ENCODE measurements at places on chromosomes 7 and 10. TPM values are rescaled to one million over a fixed set of nuclear protein-coding genes. Genes with fewer than 3 reads are reported as not detected.

- DNase-seq: no peak
Measured at GRCh38 chr7:151727579-151728285, 149.2 kb downstream of the PRKAG2 start.

AGR2 gene
- polyA plus RNA-seq: 60.7 TPM

- no peak for DNase-seq
Measured at GRCh38 chr7:74453322-74454011, at the start of gene GTF2IRD1. GTF2IRD1 (plus strand) TSS chr7:74453906; CDS start chr7:74508081, 54,175 bp downstream.

DNA sequence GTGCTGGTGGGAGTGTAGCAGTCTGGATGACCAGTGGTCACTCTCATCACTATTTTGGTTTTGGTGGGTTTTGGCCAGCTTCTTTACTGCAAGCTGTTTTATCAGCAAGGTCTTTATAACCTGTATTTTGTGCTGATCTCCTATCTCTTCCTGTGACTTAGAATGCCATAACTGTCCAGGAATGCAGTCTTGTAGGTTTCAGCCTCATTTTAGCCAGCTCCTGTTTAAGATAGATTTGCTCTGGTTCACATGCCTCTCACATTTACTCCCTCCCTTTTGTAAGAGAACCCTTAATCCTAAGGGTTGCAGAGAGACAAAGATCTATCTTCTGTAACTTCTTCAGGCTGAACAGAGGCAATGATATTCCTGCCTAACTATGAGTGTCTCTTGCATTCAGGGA lies 51.2 kb upstream of the INHBA start:
- no peak for DNase-seq

GRCh38 chr10:97770255-97770654 lies 1.5 kb downstream of the SFRP5 start:
- DNase-seq: no peak

GRCh38 chr7:108311446-108312168 lies 144.6 kb downstream of the NRCAM start:
- no peak for DNase-seq

TBX20 gene
- not detected for polyA plus RNA-seq

DNA sequence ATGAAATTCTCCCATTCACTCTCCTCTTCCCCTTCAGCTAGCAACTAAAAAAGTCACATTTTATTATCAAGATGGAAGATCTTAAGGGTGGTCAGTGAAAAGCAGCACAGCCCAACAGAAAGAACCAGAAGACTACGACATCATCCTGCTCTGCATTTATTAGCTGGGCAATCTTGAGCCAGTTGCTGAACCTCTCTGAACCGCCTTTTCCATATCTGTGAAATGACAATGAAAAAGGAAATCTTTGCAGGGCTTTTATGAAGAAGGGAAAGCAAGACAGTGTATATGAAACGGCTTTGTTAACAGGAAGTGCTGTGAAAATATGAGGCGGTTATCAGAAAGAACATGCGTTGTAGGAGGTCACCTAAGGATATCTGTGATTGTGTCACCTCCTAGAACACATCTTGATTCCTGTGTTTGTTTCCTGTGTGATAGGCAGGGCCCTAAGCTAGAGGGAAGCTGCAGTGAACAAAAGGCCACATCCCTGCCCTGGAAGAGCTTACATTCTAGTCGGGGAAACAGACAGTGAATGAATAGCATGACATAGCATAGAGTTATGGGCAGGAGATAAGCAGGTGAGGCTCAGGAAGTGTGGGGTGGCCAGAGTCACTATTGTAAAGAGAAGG lies 36.0 kb upstream of the KCNMA1 start:
- no peak for DNase-seq

- DNase-seq: no peak
Measured at GRCh38 chr7:159112136-159113011, 32.3 kb downstream of the VIPR2 start.

GRCh38 chr10:91247360-91248111 lies 27.1 kb downstream of the PCGF5 start:
- DNase-seq: no peak

GRID2IP gene
- polyA plus RNA-seq: 1.1 TPM

ITPRID1 gene
- polyA plus RNA-seq: 0.06 TPM

TAS2R3 gene
- polyA plus RNA-seq: 0.37 TPM

GRCh38 chr7:5348134-5349004 lies 65.6 kb downstream of the SLC29A4 start:
- no peak for DNase-seq

DNA sequence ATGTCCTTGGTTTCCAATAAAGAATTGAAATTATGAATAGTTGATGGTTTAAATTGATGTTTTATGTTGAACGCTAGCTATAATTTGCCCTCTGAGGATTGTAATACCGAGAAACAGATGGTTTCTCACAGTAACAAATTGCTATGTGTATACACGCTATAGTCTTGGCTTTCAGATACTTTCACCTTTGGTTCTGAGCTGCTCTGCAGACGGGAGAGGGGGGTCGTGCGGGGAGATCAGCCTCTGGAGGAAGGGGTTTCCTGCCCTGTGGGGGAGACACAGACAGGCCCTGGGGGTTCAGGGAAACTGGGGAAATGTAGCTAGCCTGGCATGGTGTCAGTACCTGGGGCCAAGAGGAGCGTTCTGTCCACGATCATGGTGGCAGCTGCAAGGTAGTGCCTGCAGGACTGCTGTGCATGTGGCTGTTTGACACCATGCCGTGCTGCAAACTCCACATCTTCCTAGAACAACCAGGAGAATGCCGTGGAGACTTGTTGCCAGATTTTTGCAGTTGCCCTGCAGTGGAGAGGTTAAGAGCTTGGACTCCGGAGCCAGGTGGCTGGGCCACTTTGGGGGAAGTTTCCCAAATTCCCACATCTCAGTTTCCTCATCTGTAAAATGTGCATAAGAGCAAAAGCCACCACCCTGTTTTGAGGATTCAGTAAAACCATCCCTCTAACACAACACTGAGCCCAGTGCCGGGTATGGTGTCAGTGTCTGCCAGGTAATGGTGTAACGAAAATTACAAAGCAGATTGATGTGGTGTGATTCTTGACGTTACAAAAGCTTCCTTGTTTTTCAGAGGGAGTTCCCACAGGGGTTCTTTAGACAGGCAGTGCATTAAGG lies 167.9 kb downstream of the CUX1 start:
- DNase-seq: no peak

GRCh38 chr10:33638374-33638773 lies 303.9 kb upstream of the NRP1 start:
- no peak for DNase-seq

GRCh38 chr10:130387936-130388580 lies 251.9 kb downstream of the GLRX3 start:
- no peak for DNase-seq

DNA sequence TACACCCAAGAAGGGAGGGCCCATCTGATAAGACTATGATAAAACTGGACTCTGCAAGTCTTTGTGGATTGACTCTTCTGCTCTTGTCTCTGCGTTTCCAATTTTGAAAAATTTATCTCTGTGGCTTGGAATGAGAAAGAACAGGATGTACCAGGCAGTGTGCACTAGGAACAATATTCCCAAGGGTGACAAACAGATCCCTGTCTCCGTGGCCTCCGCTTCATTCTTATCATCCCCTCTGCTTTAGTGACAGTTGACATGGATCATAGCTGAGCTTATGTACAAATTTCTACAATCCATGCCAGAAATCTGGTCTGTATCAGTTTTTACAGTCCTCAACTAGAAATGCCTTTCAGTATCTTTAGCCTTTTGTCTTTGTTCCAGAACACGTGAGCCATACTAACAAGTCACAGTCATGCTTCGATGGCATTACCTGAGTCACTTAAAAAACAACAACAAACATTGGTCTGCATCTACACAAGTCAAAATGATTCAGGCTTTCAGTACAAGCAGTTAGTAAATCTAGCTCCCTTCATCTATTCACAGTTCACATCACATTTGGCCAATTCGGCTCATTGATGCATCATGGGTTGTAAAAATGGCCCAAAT lies 393.6 kb upstream of the CELF2 start:
- DNase-seq: no peak

- DNase-seq: no peak
Measured at GRCh38 chr7:101547022-101547915, 81.8 kb downstream of the MYL10 start.

DNA sequence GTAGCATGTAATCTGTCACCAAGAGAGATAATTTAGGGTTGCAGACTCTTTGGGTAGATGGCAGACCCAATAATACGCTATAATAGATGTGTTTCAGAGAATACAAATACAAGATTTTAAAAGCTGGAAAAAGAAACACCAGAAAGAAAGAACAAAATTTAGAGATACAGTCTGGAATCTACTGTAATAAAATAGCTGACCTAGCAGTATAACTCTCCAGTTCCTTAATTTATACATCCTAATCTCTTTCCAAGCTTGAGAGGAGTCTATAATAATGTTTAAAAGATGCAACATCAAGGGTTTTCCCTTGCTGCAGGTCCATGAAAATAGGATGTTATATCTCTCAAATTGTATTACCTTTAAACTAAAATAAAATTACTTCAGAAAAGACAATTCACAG lies 27.2 kb upstream of the GPR22 start:
- no peak for DNase-seq

CLEC5A gene
- 0.72 TPM for polyA plus RNA-seq

OR2A12 gene
- polyA plus RNA-seq: 0.03 TPM

DNA sequence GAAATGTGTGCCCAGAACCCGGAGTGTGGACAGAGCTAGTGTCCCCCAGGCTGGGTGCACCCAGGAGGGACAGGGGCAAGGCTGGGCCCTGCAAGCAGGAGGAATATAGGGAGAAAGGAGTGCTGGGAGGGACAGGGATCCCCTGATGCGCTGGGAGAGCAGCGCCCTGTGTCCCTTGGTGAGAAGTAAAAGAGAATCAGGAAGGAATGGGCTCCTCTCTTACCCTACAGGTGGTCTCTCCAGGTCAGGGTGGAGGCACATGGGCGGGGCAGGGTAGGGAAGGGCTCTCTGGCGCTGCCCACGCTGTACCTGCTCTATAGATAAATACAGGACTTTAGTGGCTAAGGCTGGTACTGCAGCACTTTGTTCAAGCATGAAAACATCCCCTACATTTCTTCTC lies 753.8 kb downstream of the GRID1 start:
- no peak for DNase-seq

- no peak for DNase-seq
Measured at GRCh38 chr10:65100146-65100545, 1578.9 kb downstream of the REEP3 start.

- DNase-seq: no peak
Measured at GRCh38 chr10:113754768-113755167, 3.3 kb downstream of the PLEKHS1 start.

DNA sequence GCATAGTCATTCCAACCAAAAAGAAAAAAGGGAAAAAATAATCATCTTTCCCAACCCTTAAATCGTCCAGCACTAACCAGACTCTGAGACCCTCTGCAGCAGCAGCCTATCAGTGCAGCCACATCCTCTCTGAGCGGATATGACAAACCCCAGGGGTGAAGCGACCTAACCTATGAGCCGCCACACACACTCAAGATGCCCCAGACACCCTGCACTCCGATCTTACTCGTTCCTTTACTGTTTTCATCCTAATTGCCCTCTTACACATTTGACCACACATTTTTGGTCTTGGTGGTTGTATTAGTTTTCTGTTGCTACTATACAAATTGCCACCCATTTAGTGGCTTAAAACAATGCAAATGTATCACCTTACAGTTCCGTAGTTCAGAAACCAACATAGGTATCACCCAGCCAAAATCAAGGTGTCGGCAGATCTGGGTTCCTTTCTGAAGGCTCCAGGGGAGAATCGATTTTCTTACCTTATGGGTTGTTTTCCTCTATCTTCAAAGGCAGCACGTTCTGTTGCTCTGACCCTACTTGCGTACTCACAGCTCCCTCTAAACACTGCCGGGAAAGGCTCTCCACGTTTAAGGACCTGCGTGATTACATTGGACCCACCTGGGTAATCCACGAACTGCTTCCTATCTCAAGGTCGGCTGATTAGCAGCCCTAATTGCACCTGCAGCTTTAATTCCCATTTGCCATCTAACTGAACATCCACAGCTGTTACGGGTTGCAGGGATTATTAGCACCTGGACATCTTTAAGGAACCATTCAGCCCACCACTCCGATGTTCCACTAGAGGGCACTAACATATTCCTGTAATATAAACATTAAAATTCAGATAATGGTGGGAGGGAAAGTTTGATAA lies 37.3 kb upstream of the PRSS1 start:
- DNase-seq: no peak

DNA sequence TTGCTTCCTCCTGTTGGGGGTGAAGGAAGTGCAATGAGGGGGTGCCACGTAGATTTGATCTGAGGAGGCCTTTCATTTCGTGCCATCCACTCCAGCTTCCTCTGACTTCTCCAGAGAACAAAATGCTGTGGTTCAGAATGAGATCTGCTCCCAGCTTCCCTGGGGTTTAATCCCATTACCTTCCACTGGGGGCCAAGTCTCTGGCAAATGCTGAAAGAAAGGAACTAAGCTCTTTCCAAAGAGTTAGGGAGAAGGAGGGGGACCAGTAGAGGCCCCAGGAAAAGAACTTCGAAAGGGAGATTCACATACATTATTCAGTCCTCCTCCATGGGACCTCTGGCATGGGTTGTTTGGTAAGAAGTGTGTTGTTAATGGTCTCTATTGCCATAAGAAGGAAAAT lies 727.0 kb downstream of the TYW1 start:
- DNase-seq: no peak

GFRA1 gene
- polyA plus RNA-seq: 28.3 TPM

CALD1 gene
- polyA plus RNA-seq: 273 TPM

HKDC1 gene
- 20.7 TPM for polyA plus RNA-seq

MSMB gene
- not detected for polyA plus RNA-seq

NEUROG3 gene
- polyA plus RNA-seq: not detected

- no peak for DNase-seq
Measured at GRCh38 chr10:88236121-88236743, 346.9 kb downstream of the RNLS start.

GSTK1 gene
- 206 TPM for polyA plus RNA-seq

PAX4 gene
- polyA plus RNA-seq: not detected

All from left renal cortex interstitium (tissue), 4 donors.